ENCODE measurements at places on chromosomes 12 and 14.

- DNase-seq: no peak
Measured at GRCh38 chr14:66056268-66056907, 429.8 kb upstream of the CCDC196 start.

DNA sequence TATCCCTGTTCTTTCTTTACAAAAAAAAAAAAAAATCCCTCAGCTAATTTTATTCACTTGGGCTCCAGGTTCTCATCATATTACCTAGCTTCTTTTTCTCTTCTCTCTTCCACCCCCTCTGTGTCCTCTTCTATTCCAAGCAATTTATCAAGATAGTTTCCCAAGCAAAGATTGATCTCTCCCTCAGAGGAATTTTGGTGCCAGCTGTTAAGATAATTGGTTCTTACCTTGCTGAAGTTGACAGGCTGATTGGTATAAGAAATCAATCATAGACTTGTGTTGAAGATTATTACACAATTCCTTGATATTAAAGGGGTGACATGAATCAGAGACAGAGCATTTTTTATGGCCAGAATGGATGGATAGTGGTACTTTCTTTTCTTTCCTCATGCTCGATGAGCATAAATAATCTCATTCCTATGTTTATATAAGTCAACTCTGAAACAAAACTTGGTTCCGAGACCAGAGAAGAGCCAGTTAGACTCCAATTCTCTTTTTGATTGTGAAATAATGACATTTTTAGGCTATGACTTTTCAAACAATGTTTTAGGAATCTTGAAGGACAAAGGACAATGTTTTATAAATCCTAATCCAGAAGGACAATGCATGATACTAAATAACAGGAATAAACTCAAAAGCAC, 264.1 kb upstream of the PRKD1 start:
- DNase-seq: no peak

DNA sequence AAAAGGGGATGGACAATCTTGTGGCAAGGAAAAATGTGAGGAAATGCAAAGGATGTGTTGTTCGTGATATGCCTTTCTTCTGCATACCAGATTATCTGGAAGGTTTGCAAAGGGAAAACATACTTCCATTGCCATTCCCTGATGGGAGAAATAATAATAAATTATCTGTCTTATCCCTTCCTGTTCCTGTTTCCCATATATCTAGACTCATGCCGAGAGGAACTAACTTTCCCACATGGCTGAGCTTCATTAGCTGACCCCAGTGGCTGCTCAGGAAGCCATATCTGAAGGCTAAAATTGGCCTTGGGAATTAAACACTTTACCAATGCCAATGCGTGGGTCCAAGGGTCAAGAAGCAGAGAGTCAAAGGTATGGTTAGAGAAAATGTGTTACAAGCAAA, 439.8 kb downstream of the MDGA2 start:
- DNase-seq: no peak

DNA sequence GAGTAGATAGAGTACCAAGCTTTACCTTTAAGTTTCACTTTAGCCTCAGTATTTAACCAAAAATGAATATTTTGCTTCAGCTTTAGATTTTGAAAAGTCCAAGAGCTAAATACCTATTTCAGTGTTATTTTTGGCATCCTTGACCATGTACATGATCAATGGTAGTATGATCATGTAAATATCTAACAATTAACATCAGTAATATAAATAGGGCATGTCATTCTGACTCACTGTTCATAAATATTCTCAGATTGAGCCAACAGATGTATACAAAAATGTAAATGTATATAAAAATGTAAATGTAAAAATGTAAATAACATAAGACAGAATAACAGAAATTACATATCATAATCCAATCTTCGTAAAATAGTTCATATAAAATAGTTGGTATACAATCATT, 15.3 kb upstream of the NOXRED1 start:
- DNase-seq: no peak

- no peak for DNase-seq
Measured at GRCh38 chr14:96917442-96917963, 120.3 kb downstream of the VRK1 start.

GRCh38 chr14:101104485-101104884, 201.0 kb upstream of the RTL1 start:
- DNase-seq: no peak

DNA sequence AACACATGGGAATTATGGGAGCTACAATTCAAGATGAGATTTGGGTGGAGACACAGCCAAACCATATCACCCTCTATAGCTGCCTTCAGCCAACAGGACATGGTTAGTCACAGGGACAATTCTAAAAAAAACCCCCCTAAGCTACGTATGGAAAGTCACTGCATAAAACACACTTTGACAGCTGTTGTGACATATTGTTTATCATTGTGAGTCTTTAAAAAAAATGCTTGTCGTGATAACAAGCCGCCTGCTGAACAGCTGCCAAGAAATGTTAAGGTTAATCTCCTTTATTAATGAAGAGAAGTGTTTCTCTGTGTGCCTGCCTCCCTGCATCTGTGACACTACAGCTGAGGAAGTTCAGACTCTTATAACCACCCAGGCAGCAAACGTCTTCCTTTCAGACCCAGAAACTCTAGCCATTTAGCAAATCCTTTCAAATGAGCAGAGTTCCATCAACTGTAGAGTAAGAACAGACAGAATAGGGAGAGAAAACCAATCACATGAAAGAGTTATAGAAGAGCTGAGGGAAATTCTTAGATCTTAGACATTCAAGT, 1459.6 kb upstream of the TMEM132C start:
- no peak for DNase-seq

DNA sequence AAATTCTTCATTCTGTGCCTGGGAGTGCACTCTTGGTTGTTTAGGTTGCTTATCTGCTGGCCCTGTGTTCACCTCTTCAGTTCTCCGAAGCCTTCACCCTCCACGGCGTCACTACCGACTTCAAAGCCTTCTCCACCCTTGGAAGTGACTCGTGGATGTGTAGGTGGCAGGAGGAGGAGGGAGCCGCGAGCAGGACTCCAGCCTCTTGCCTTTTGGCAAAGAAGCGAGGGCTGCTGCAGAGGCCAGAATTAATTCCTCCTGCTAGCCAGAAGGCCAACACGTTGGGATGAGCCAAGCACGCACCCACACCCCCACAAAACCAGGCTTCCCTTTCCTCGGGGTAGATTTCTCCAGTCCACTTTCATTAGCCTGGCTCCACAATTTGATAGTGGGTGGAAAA, 86.5 kb downstream of the TBX5 start:
- no peak for DNase-seq

- DNase-seq: no peak
Measured at GRCh38 chr14:20350860-20351259, 7.4 kb downstream of the PARP2 start.

- DNase-seq: no peak
Measured at GRCh38 chr14:69089046-69089445, 63.9 kb downstream of the DCAF5 start.

GRCh38 chr12:92466391-92467305, 236.1 kb upstream of the PLEKHG7 start:
- no peak for DNase-seq

DNA sequence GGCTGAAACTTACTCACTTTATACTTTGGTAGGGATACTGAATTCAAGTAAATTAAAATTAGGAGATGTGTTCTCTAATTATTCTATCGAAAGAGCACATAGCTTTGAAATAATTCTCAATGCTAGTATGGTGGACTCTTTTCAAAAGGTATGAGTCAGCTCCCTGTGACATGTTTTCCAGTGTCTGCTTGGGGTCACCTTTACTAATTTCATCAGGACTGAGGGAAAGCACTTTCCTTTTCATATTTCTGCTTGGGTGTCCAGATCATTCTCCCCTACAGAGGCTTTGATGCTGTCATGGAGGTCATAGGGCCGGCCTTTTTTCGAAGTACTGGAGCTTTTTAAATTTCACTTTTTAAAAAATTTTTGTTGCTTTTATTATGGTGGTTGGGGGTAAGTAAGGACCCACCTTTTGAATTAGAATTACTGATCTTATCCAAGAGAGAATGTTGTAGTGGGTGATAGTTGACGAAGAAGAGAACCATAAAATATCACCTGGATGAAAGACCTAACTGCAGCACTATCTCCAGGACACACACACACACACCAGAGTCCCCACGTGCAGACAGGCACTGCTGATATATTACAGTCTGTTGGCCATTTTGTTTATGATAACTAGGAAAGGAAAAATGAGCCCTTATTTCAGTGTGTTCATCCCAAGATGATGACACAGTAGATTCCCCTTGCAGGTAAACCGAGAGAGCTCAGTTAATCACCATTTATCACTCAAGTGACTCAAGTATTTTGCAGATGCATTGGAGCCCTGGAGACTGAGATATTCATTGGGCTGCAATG, 558.6 kb downstream of the DIO2 start:
- DNase-seq: no peak

DNA sequence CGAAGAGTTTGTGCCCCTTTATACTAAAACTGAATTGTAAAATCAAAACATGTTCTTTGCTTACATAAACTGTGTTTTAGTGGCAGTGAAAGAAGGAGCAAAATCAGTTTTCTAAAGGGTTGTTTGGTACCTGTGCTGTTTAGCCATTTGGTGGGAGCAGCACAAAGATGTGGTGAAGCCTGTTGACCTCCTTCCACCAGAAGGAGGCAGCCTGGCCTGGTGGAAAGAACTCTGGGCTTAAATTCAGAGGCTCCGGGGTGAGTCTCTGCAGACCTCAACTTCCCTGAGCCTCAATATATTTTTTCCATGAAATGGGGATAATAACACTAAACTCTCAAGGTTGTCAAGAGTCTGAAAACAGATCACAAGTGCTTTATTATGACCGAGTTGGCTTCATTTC, 502.5 kb downstream of the VRK1 start:
- DNase-seq: peak; percentile 13

- DNase-seq: no peak
Measured at GRCh38 chr14:63039866-63040265, 5.4 kb downstream of the KCNH5 start.

DNA sequence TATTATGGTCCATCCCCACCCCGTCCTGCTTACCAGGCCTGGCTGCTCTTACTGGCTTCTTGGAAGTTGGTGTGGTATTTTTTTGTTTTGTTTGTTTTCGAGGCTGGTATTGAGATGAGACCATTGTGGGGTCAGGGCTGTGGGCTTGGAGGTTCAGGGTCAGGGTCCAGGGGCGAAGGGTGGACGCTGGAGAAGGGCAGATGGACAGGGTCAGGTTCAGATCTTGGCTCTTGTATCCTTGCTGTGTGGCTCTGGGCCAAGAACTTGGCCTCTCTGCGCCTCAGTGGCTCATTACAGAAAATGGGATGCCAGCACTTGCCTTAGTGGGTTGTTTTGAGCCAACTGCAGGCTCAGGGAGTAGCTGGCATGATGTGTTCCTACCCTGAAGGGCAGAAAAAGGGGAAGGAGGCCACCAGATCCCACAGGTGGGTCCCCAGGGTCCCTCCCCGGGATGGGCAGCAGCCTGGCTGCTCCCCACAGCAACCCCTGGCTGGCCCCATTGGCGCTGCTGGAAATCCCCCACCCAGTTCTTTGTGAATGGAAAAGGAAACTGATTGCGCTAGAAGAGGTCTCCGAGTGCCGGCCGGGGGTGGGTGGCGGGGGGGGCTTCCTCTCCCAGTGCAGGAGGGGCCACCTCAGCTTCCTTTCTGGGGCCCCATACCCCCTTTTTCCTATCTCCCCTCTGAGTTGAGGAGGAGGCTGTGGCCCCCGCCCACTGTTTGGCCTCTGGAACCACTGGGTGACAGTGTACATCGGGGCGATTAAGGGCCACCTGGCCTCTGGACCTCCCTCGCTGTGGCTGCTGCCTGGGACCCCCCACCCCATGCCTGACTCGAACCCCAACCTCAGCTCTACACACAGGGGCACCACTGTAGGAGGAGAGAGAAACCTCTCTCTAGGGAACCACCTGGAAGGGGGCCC, 25.0 kb downstream of the SH2B3 start:
- DNase-seq: peak; percentile 66

DNA sequence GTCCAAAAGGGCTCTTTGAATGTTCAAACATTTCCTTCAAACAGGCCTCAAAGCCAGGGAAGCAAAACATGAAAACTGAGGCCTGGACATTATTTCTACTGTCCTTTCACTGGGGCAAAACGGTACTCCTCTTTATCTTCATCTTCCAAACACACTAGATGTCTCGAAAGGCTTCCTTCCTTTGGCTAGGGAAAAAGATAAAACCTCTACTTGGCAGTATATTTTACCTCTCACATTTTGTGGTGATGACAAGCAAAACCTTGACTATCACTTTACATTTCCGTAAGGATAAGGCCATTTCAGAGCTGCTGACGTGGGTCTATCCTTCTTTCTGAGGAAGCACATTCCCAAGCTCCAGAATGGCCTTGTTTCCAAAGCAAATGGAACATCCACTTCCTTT, 9.9 kb downstream of the STAB2 start:
- no peak for DNase-seq

GRCh38 chr12:70609203-70609602, 28.0 kb downstream of the PTPRB start:
- DNase-seq: no peak

- no peak for DNase-seq
Measured at GRCh38 chr12:96387981-96388380, 12.3 kb downstream of the CDK17 start.

DNA sequence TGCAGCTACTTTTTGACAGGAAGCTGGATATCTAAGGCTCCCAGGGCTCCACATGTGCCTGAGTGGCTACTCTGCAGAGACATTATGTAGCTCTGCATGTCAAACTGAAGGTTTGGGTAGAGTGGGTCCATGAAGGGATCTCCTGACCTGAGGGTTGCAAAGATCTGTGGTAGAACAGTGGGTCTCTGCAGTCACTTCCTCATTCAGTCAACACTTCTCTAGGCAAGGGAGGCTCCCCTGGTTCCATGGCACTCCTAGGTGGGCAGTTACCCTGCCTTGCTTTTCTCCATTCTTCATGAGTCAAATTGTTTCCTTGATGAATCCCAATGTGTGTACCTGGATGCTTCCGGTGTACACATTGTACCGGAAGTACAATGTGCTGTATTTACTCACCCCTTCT, 57.4 kb downstream of the CMAS start:
- no peak for DNase-seq

DNA sequence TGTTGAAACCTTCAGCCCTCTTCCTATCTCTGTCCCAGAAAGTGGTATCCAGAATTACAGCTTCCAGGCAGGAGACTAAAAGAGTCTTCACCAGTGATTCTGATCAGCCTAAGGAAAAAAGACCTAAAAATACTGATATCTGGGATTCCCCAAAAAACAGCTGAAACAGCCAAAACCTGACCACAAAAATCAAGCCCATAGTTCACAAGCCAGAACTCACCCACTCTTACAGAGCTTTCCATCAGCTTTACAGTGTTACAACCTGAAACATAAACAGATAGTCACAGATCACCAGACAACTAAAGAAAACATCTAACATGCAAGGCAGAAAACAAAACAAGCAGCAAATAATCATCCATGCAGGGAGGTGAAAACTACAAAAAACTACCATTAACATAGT, 26.0 kb upstream of the TSPAN8 start:
- DNase-seq: no peak

- no peak for DNase-seq
Measured at GRCh38 chr12:6935371-6936193, 7.8 kb downstream of the ATN1 start.

- DNase-seq: no peak
Measured at GRCh38 chr12:84811291-84811690, 101.3 kb downstream of the SLC6A15 start.

GRCh38 chr12:101690544-101691098, 6.8 kb upstream of the CHPT1 start:
- DNase-seq: no peak

Measured in activated CD4-positive, alpha-beta T cell treated with anti-CD3 and anti-CD28 coated beads, Interleukin-2, amount 50 U/mL, for 4 hours (primary cell).